Melanocyte of skin (primary cell): ENCODE measurements at places on chromosomes 6 and 20. TPM values are rescaled to one million over a fixed set of nuclear protein-coding genes. Genes with fewer than 3 reads are reported as not detected.

Gene B3GAT2
- total RNA-seq = under 0.01 TPM in 1 of 2 replicates, not detected in the other

Gene BAG2
- total RNA-seq = 1.4 and 4.0 TPM in 2 replicates

Gene HTR1B
- 0.73 TPM in 1 of 2 replicates, not detected in the other for total RNA-seq

Gene DSP
- total RNA-seq = 1.0 and 1.1 TPM in 2 replicates

Gene RCAN2
- total RNA-seq = 0.15 and 0.33 TPM in 2 replicates

Gene CLDN20
- not detected in 2 replicates for total RNA-seq

Gene UBD
- 12.4 and 48.2 TPM in 2 replicates for total RNA-seq

Gene UBR2
- total RNA-seq = 22.0 and 37.1 TPM in 2 replicates

Gene ZKSCAN8
- 14.8 and 18.5 TPM in 2 replicates for total RNA-seq

Gene CGAS
- 5.2 and 6.2 TPM in 2 replicates for total RNA-seq

Gene RNF144B
- 20.6 and 36.3 TPM in 2 replicates for total RNA-seq

Gene SYNDIG1
- total RNA-seq = under 0.01 TPM in 1 of 2 replicates, not detected in the other

Gene FAM83C
- total RNA-seq = not detected in 2 replicates

Gene CD109
- total RNA-seq = 36.8 and 52.3 TPM in 2 replicates

Gene CPXM1
- total RNA-seq = not detected in 2 replicates

Gene ZNF831
- total RNA-seq = not detected in 2 replicates

Gene TRERF1
- total RNA-seq = 1.7 and 1.8 TPM in 2 replicates

Gene DNMT3B
- 1.2 and 2.7 TPM in 2 replicates for total RNA-seq

Gene PLN
- total RNA-seq = not detected in 2 replicates

Gene CD24
- total RNA-seq = 0.34 and 0.73 TPM in 2 replicates

Gene TP53TG5
- total RNA-seq = not detected in 2 replicates

Gene OLIG3
- not detected in 2 replicates for total RNA-seq

Gene ARMH2
- not detected in 2 replicates for total RNA-seq

Gene TAAR2
- total RNA-seq = not detected in 2 replicates

Gene GABRR1
- total RNA-seq = not detected in 2 replicates

Gene CCM2L
- not detected in 2 replicates for total RNA-seq

Gene CDSN
- not detected in 2 replicates for total RNA-seq

Gene NKX2-2
- not detected in 2 replicates for total RNA-seq
